ENCODE measurements at places on chromosomes 13 and 19.

DNA sequence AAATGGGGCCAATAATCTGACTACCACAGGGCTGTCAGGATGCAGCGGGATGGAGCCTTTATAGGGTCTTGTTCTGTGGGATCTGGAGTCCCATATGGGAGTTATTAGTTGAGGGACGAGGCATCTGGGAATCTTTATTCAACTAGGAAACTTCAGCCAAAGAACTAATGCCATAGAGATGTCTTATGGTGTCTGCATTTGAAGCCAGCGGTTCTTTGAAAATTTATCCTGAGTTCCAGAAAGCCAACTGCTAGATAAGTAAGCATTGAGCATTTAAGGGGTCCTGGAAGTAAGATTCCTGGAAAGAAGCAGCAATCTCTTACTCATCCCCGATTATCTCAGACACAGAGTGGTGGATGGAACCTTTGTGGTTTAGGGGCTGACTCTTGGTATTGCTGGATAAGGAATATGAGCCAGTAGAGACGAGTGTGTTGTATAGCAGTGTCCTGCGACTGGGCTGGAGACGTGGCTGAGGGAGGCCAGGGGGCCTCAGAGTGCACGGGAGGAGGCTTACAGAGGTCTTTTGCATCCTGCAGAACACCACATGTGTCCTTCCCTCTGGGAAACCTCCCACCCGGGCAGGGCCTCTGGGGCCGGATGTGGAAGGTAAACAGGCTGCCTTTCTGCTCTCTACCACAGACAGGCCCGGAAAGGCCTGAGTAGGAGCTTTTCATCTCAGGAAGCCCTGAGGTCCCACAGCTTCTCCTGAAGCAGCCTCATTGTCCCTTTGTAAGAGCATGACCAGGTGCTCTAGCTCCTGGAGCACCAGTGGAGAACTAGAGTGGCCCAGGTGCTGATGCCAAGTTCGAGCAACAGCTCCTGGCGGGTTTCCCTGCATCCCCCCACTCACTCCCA is 28.8 kb downstream of the ACTN4 start:
- no peak for DNase-seq

DNA sequence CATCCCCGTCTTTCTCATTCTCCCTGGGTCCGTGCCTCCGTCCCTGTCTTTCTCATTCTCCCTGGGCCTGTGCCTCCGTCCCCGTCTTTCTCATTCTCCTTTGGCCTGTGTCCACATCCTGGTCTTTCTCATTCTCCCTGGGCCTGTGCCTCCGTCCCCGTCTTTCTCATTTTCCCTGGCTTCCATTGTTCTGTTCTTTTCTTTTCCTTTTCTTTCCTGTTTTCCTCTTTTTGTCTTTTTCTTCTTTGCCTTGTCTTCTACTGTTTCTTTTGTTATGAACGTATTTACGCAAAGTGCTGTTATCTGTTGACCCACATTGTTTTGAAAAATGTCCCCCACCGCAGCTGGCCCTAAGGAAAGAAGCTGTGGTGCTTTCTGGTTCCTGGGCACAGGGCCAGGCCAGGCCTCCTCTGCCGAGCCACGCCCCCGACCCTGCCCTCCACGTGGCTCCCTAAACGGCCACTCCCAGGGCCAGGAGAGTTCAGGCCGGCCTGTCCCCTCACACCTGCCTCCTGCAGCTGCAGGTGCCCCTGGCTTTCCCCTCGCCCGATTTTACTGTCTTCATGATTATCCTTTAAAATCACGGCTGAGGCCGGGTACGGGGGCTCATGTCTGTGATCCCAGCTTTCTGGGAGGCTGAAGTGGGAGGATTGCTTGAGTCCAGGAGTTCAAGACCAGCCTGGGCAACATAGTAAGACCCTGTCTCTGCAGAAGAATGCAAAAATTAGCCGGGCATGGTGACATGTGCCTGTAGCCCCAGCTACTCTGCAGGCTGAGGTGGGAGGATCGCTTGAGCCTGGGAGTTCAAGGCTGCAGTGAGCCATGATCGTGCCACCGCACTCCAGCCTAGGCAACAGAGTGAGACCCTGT is 14.0 kb upstream of the TMPRSS9 start:
- DNase-seq = no peak

- peak; percentile 69 for DNase-seq
Measured at GRCh38 chr19:2474232-2475017, 1.5 kb upstream of the GADD45B start.

DNA sequence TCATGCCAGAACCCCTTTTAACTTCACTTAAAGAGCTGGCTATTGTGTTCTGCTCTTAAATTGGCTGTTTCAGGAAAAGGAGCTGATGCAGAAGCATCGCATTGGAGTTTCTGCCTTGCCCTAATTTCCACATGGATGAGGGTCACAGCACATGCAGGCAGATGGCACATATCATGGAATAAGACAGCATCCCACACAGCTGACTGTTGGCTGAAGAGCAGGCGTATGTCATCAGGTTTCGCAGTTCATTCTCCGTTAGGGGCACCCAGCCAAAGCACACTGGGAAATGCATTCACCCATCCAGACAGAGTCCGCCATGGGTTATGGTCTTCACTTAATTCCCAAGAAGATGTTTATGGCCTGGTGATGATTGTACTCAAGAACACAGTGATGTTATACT is 572.5 kb downstream of the LIG4 start:
- no peak for DNase-seq

- no peak for DNase-seq
Measured at GRCh38 chr19:35205733-35206323, 22.7 kb downstream of the FAM187B start.

DNA sequence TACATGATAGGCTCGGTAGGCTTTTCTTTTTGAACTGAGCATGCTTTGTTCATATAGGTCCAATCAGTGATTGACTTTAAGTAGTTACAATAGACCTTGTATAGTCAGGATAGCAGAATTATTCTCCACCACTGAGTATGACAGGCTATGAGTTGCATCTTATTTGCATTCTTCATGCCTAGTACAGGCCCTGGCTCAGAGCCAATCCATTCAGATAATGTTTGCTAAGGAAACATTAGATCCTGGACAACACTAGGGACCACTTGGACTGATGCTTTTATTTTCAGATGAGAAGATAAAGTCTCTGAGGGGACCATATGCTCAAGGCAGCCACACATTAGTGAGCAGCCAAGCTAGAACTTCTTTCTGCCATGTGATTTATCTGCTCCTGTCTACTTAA is 133.9 kb downstream of the KL start:
- DNase-seq = no peak

GRCh38 chr19:47569331-47569730 is 3.6 kb downstream of the ZNF541 start:
- no peak for DNase-seq

DNA sequence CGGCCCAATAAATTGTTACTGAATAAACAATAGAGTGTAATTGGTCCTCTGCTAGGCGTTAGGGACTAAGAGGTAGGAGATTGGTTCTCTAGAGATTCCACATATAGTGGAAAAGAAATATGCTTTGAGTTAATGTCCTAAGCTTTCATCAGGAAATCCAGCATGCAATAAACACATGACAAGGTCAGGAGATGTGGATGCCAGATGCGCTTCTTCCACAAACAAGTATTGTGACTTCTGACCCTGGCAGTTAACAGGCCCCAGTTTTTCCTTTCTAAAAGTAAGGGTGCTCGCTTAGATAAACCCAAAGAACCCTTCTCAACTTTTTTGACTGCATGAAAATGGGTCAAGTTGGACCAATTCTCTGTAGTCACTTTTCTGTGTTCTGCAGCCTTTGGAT is 146.5 kb upstream of the SOX21 start:
- DNase-seq = no peak

DNA sequence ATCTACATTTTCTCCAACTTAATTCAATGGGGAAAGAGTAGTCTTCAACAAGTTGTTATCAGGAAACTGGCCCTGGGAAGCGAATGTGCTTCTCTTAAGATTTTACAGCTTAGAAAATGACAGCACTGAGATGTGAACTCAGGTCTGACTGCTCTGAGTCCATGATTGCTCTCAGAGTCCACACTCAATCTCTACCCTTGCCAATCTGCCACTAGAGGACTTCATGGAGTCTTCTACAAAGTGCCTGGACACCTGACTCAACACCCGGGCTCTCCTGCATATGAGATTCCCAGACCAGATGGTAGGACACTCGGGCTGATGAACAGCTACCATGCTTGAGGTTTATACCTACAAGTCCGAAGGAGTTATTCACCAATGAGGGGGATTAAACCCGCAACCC is 74.8 kb downstream of the ABCC4 start:
- DNase-seq = no peak

- DNase-seq = no peak
Measured at GRCh38 chr13:104357672-104358354, 1291.6 kb upstream of the SLC10A2 start.

- no peak for DNase-seq
Measured at GRCh38 chr13:110220471-110220870, 86.5 kb downstream of the COL4A1 start.

DNA sequence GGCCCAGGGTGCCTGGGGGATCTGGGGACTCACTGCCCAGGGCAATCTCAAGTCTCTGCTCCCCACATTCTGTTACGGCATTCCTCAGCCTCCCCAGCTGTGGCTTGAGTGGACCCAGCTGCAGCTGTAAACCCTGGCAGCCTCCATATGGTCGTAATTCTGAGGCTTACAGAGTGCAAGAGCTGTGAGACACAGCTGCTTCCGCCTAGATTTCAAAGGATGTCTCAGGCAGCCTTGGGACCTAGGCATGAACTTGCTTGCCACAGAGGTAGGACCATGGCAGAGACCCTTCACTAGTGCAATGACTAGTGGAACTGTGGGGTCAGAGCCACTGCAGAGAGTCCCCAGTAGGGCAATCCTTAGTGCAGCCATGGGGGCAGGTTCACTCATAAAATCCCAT is 297.5 kb downstream of the ENOX1 start:
- DNase-seq = no peak

DNA sequence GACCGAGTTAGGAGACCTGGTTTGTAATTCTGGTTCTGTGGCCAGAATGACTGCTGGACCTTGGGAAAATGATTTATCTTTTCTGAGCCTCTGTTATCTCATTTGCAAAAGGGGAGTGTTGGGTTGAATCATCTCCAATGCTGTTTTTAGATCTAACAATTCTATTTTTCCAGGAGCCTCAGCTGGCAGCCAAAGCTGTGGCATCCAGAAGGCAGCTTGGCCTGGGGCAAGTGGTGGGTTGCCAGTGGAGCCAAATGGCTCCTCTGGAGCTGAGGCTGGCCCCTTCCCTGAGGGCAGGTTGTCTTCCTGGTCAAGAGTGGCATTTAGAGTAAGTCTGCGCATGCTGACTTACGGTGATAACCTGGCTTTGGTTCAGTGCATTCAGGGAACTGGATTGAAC is 21.3 kb downstream of the B3GLCT start:
- DNase-seq = no peak

DNA sequence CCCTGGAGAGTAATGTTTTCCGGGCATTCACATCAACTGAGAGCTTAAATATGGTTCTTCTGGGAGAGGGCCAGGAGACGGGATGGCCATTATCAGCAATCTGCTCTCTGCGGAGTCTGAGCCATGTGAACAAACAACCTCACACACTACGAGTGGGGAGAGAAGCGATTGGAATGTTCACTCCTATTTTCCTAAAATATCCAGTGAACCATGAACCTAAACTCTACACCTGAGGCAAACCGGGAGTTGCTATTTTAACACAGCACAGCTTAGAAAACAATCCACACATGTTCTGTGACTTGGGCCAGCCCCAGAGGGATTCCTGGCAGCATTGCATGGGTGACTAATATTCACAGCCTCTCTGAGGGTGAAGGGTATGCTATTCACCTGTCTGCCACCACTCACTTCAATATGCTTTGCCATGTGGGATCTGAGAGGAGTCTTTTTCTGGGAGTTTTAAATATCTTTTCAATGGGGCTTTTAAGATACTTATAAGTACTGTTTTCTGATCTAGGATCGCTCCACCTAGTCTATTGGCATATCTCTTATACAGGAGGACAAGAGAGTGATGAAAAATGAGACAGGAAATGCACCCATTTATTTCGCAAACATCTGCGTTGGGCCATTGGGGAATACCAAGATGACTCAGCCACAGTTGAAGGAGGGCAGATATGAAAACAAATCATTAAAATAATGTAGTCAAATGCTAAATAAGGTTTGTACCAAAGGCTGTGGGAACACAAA is 72.6 kb upstream of the SERP2 start:
- no peak for DNase-seq

DNA sequence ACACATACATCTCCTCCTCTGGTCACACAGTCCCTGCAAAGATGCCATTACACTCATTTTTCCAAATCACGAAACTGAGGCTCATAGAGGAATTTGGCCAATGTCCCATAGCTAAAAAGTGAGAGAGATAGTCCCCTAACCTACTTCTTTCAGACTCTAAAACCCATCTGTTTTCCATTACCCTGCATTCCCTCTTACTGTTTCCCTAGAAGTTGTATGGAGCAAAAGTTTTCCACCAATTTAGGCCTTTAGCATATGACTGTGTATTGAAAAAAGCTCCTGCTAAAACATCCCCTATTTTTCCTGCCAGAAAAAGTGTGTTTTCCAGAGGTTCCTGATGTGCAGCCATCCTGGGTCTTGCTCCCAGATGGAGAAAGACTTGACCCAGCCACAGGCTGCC is 16.3 kb downstream of the SERP2 start:
- DNase-seq = no peak

DNA sequence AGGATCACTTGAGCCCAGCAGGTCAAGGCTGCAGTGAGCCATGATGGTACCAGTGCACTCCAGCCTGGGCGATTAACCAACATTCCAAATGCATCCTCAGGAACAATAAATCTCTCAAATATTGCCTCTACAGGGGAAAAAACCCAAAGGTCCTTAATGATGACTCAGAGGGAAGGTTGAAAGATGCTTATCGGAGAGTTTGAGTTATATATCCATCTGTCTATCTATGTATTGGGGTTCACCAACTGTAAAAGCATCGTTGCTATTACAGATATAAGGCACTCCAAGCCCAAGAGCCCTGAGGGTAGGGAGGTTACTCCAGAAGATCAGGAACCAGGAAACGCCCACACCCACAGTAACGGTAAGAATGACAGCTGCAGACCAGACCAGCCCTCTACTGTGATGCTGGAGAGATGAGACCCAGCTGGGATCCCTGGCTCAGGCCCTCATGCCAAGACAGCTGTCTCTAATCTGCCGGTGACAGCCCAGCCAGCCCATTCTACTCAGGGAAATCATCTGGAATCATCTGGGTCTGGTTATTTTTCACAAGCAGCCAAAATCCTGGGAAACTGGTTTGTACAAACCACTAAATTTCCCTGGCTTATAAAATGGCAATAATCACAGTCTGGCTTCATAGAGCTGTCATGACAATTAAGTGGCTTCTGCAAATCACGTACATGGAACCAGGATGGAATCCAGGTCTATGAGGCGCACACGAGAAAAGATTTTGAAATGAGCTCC is 23.8 kb downstream of the TEX101 start:
- DNase-seq = no peak

- no peak for DNase-seq
Measured at GRCh38 chr13:78638216-78638615, 20.7 kb downstream of the OBI1 start.

- DNase-seq = no peak
Measured at GRCh38 chr13:52788011-52788410, 48.4 kb upstream of the CNMD start.

DNA sequence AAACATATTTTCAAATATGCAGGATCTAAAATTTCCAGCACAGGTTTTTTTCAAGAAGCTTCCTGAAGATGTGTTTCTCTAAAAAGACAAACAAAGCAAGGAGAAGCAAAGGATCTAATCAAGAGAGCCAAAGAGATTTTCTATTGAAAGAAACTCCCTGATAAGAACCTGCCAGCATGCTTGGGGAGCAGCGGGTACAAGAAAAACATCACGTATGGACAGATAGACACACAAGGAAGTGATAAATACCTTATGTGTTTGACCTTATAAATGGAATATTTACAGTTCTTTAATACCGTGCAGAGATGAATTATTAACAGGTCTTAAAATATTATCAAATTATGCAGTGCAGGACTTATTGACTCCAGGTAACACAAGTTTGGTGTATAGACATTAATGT is 562.1 kb downstream of the DACH1 start:
- DNase-seq = no peak
